Cortex of kidney (tissue), 1 donor: ENCODE measurements at places on chromosomes 3 and 15.

- no peak for DNase-seq
Measured at GRCh38 chr3:64748244-64748904, 60.6 kb upstream of the ADAMTS9 start.

DNA sequence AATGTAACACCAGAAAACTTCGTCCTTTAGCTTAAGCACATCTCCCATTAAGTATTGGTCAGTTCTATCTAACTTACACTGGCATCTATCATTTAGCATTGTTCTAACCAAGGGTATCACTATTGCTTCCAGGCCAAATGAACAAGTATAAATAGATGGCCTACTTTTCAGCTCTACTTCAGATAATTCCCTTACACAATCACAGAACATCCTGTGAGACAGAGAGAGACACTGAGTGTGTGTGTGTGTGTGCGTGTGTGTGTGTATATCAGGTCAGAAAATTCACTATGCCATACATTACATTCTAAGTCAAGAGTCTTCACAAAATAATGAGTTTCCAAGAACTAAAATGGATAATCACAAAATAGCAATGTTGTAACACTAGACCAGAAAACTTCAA lies 39.1 kb downstream of the SCAPER start:
- no peak for DNase-seq

- no peak for DNase-seq
Measured at GRCh38 chr3:34067536-34068051, 269.2 kb downstream of the PDCD6IP start.

GRCh38 chr3:100245136-100245535 lies 15.7 kb upstream of the TBC1D23 start:
- no peak for DNase-seq

GRCh38 chr3:124867511-124867910 lies 19.7 kb downstream of the ITGB5 start:
- no peak for DNase-seq

DNA sequence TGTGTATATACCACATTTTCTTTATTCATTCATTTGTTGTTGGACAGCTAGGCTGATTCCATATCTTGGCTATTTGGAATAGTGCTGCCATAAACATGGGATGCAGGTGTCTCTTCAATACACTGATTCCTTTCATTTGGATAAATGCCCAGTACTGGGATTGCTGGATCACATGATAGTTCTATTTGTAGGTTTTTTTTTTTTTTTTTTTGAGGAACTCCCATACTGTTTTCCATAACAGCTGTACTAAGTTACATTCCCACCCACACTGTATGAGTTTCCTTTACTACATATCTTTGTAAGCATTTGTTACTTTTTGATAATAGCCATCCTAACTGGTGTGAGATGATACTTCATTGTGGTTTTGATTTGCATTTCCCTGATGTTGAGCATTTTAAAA lies 437.7 kb downstream of the DIPK2A start:
- DNase-seq: no peak

DNA sequence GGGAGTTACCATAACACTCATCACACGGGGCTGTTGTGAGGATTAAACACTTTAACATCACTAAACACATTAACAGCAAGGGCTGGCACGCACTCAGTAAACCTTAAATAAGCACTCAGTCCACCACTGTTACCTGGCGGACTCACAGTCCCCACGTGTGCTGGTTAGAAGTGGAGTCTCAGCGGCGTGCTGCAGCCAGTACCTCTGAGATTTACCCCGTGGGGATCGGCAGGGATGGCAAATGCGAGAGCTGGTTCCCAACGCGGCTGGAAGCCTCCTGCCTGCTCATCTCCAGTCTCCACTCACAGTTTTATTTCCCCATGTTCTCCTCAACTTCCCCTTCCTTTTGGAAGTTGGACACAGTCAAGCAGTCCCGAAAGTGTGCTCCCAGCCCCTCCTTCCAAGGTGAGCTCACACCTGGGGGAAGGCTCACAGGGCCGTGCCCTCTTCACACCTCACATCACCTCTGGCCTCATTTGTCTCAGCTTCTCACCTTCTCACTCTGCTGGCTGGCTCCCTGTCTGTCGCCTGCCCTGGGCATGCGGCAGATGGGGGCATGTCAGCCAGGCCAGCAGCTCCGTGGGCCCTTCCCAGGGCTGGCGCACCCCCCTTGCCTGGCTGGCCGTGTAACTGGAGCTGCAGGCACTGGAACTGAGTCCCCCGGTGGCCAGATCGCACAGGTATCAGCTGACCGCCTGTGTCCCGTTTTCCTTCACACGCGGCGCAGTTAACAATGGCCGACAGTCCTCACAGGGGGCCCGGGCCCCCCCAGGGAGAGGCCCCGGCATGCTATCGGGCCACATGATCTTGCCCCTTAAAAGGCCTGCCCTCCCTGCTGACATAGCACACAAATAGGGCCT lies 87.1 kb downstream of the WNT7A start:
- DNase-seq: no peak

- DNase-seq: no peak
Measured at GRCh38 chr3:45098310-45098709, 47.9 kb downstream of the CDCP1 start.

DNA sequence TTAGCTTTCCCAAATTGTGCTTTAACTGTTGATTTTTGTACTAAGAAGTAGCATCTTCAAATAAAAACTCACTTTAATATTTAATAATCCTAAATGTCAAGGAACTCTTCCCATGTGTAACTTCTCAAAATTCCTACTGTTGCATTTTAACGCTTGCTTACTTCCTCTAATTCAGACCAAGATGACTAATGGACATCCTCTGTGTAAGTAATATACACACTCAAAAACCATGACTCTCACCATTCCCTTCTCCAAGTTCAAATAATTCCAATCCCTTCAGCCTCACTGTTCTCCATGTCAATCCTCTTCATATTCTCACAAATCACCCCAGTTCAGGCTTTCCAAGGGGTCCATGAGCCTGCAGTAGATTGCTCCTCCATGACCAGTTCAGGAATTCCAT lies 13.0 kb downstream of the MRPL46 start:
- DNase-seq: no peak

DNA sequence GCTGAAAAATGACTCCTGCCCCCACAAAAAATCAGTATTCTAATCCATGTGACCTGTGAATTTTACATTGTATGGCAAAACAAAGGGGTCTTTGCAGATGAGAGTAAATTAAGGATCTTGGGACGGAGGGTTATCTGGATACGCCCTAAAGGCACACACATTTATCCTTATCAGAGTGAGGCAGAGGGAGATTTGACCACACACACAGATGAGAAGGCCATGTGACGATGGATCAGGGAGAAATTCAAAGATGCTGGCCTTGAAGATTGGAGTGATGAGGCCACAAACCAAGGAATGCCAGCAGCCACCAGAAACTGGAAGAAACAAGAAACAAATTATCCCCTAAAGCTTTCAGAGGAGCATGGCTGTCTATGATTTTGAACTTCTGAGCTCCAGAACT lies 288.5 kb downstream of the XXYLT1 start:
- DNase-seq: no peak

GRCh38 chr3:42443292-42443691 lies 32.9 kb upstream of the LYZL4 start:
- no peak for DNase-seq

- no peak for DNase-seq
Measured at GRCh38 chr3:125220727-125221429, 8.3 kb upstream of the SLC12A8 start.

DNA sequence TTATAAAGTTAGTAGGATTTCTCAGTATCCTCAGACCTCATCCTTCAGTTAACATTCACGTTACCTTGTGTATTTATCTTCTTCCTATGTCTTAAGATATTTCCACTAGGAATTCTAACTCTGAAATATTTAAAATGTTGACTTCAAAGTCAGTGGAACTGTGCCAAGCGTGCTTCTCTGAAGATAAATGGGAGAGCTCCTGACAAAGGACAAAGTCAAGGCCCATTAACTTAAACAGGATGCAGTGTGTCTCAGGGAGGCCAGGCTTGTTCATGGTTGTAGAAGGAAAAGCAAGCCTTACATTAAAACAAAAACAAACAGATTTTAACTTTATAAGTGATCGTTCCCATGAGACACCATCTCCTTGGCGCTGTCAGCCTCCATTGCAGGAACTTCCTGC lies 41.5 kb downstream of the ABHD17C start:
- no peak for DNase-seq

GRCh38 chr3:181488536-181488935 lies 223.2 kb upstream of the SOX2 start:
- no peak for DNase-seq

DNA sequence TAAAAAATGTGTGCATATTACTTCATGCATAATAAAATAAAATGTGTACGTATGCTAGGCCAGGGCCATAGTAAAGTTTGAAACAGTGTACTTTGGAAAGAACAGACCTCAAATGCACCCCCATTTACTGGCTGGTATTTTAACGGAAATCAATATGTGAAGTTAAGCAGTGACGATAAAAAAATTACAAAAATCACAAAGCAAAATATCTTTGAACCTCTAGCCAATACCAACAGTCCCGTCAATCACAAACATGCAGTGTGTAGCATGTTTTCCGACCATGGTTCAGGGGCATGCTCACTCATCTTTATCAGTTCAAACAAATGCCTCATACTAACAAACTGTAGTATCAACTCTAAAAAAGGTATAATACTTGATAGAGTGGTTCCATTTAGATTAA lies 121.1 kb downstream of the TJP1 start:
- no peak for DNase-seq

GRCh38 chr3:72196377-72196929 lies 411.5 kb upstream of the PROK2 start:
- no peak for DNase-seq

DNA sequence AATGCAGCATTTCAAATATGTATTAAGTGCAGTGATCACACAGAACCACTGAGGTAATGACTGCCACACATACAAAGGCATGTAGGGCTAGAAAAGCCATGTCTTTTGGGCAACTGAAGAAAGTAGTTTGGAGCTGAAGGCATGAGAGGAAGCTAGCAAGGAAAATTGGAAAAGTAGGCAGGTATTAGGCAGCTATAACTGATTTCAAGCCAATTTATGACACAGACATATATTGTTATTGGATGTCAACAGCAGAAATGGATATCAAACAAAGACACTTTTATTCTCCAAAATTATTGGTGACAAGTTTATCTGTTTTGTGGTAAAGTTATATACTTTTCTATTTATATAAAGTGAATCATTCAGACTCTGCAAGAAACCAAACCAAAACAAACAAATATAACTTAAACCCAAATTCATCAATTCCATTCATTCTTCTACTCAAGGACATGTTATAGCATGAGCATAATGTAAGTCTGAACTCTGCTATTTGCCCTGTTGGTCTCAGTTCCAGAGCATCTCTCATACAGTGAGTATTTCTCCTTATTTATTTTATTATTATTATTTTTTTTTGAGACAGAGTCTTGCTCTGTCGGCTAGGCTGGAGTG lies 307.4 kb upstream of the COL8A1 start:
- no peak for DNase-seq

- no peak for DNase-seq
Measured at GRCh38 chr3:10783360-10784351, 32.4 kb upstream of the SLC6A11 start.

DNA sequence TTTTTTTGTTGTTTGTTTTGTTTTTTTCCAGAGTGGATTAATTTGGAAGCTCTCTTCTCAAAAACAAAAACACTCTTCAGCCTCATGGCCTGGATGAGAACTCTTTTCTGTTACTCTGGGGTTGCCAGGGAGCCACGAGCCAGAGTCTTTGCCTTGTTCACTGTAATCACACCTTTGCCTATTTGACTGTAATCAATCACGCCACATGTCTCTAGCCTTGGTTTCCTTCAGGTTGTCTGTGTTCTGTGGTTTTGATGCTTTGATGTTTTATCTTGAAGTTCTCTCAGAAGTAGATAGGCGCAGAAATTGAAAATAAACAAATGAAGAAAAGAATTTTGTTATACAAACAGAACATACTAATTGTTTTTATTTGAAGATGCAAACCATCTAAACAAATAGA lies 62.3 kb upstream of the IGF1R start:
- DNase-seq: no peak

DNA sequence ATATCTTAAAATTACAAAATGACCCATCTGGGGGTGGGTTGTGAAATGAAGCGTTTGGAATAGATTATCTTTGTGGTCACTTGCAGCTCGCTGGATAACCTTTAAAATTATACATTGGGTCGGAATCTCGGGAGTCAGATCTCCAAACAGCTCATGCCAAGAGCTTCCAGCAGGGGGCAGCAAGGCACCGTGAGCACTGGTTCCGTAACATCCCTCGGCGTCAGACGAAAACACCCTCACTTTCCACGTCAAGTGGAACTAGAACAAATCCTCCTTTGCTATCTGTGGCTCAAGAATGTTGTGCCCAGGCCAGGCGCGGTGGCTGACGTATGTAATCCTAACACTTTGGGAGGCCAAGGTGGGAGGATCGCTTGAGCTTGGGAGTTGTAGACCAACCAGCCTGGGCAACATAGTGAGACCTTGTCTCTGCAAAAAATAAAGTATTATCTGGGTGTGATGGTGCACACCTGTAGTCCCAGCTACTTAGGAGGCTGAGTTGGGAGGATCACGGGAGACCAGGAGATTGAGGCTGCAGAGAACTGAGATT lies 31.1 kb downstream of the UMPS start:
- DNase-seq: no peak

GRCh38 chr3:177338697-177339219 lies 141.5 kb upstream of the TBL1XR1 start:
- no peak for DNase-seq

DNA sequence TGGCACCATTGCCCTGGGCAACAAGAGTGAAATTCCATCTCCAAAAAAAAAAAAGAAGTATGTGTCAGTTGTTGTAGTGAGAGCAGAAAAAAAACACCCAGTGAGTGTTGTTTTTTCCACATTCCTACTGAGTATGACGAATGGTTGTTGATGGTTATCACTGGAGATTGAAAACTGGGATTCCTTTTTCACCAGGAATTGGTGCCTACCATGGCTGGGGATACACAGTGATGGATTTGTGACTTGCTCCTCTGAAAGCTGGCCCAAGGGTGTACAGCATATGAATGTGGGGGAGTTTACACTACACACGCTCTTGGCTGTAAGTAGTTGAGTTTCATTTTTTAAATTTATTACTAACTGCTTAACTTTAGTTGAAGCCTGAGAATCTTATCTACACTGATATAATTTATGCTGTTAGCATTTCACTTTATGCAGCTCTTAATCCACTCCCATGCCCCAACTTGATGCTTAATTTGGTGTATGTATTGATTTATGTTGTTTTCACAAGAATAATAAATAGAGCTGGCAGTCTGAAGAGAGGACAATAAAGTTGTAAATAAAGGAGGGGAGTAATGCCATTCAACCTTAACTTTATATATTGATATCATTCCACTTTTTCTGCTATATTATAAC lies 56.0 kb upstream of the MME start:
- no peak for DNase-seq

GRCh38 chr3:127628788-127629466 lies at the start of gene PODXL2:
Gene PODXL2, plus strand, starts transcription at chr3:127629185. Its CDS starts 35 bp downstream, at chr3:127629220.
- no peak for DNase-seq

- DNase-seq: no peak
Measured at GRCh38 chr3:13263770-13264467, 156.2 kb downstream of the NUP210 start.

- DNase-seq: no peak
Measured at GRCh38 chr3:194573680-194574437, 59.4 kb downstream of the TMEM44 start.

- DNase-seq: no peak
Measured at GRCh38 chr3:41630708-41631107, 331.2 kb downstream of the ULK4 start.

- DNase-seq: no peak
Measured at GRCh38 chr3:66432767-66433521, 67.9 kb downstream of the LRIG1 start.

- DNase-seq: no peak
Measured at GRCh38 chr15:88303395-88303794, 46.9 kb upstream of the NTRK3 start.

GRCh38 chr3:318903-319302 lies 122.3 kb downstream of the CHL1 start:
- DNase-seq: no peak
